NCI-H187 treated with DMSO at 0.1 percent for 48 hours (cell line): ENCODE measurements at places on chromosomes 3 and 15.

- DNase-seq, result no peak
Measured at GRCh38 chr3:44068753-44069152, 172.9 kb upstream of the TOPAZ1 start.

- DNase-seq, result no peak
Measured at GRCh38 chr3:182139627-182140357, 428.1 kb downstream of the SOX2 start.

DNA sequence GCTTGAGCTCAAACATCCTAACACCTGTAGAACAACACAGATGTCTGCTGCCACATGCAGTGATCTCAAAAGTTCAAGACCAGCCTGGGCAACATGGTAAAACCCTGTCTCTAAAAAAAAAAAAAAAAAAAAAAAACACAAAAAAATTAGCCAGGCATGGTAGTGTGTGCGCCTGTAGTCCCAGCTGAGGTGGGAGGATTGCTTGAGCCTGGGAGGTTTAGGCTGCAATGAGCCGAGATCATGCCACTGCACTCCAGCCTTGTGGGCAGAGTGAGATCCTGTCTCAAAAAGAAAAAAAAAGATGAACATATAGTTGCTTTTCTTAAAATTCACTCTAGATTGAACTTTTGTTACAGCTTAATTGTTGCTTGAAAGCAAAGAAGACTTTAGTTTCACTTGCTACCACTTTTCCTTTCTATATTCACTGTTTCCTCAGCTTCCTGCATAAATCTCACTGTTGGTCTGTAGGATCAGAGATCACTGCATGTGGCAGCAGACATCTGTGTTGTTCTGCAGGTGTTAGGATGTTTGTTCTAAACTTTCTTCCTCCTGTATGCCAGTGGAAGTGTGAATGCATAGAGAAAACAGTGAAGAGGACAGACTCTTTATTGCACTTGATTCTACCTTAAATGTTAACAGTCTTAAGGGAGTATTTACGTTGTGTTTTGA is 12.6 kb downstream of the RAB11A start:
- no peak for DNase-seq

DNA sequence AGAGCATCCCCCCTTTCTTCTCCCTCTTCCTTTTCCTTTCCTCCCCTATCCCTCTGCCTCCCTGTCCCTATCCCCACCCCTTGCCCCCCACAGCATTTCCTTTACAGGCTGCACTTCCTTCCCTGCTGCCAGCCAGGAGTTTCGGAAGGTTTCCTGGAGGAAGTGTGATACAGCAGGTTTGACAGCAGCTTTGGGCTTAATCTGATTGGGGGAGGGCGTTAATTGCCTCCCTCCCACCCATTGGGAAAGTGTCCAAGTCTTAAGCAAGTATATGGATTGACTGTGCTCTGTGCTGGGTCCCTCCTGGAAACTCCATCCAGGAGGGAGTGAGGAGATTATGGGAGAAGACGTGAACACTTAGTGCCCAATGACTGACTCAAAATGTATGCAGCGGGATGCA is 1.8 kb downstream of the SCAMP5 start:
- DNase-seq, result no peak

GRCh38 chr3:52660046-52660445 is 25.7 kb downstream of the PBRM1 start:
- no peak for DNase-seq

GRCh38 chr3:151052346-151052745 is 33.1 kb upstream of the MED12L start:
- no peak for DNase-seq

DNA sequence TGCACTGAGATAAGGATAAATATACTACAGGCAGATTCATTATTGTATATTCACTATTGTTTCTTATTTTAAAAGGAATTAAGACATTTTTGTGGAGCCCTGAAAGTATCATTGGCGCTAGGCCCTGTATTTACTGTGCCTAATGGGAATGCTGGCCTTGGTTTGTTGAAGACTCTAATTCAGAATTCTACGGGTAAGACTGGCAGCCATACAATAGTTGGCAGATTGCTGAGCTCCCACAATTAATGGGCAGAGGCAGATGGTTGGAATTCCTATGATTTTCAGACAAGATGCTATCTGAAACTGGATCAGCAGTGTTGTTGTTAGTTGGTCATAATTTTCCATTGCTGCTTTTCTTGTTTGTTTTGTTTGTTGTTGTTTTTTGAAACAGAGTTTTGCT is 14.7 kb downstream of the PGBD4 start:
- DNase-seq, result no peak

GRCh38 chr3:120418866-120419490 is 31.8 kb downstream of the FSTL1 start:
- no peak for DNase-seq

GRCh38 chr3:168989396-168989795 is 674.1 kb downstream of the MECOM start:
- DNase-seq, result no peak

- no peak for DNase-seq
Measured at GRCh38 chr3:143526011-143526545, 322.2 kb downstream of the SLC9A9 start.

DNA sequence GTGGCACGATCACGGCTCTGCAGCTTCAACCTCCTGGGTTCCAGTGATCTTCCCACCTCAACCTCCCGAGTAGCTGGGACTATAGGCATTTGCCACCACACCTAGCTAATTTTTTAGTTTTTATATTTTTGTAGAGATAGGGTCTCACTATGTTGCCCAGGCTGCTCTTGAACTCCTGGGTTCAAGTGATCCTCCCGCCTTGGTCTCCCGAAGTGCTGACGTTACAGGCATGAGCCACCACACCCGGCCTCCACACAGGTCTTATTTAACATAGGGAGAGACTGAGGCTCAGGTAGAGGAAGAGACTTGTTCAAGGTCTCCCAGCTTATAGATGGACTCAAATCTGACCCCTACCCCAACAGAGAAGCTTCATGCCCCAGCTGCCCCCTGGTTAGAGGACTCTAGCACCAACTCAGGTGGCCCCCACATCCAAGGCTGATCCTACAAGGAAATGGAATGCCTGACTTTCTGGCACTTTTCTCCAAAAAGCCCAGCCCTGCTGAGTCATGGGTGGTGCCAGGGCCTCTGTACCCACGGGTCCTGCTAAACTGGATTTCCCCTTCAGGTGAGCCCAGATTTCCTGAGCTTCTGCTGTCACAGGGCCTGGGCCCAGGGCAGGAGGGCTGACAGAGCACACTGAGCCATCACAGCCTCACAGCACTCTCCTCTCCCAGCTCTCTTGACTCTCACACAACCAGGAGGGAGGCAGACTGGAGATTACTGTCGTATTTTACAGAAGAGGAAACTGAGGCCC is 5.6 kb downstream of the TMEM40 start:
- no peak for DNase-seq

- no peak for DNase-seq
Measured at GRCh38 chr3:15796771-15797641, 773 bp downstream of the ANKRD28 start.

GRCh38 chr15:42707068-42707467 is 29.9 kb downstream of the CDAN1 start:
- no peak for DNase-seq

- DNase-seq, result no peak
Measured at GRCh38 chr15:98719137-98719740, 70.9 kb downstream of the IGF1R start.

- no peak for DNase-seq
Measured at GRCh38 chr15:89928421-89928820, 15.7 kb upstream of the ARPIN start.

- no peak for DNase-seq
Measured at GRCh38 chr3:183064475-183064874, 34.8 kb downstream of the MCCC1 start.

DNA sequence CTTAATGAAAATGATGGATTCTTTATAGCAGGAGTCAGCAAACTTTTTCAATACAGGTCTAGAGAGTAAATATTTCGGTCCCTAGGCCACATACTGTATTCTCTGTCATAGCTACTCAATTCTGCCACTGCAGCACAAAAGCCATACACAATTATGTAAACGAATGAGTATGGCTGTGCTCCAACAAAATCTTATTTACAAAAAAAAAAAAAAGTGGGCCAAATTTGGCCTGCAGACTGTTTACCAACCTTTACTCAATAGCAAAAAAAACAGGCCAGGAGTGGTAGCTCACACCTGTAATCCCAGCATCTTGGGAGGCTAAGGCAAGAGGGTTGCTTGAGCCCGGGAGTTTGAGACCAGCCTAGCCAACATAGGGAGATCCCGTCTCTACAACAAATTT is 41.1 kb downstream of the TTBK2 start:
- DNase-seq, result no peak

- DNase-seq, result no peak
Measured at GRCh38 chr15:27218426-27218825, 247.4 kb downstream of the GABRG3 start.

DNA sequence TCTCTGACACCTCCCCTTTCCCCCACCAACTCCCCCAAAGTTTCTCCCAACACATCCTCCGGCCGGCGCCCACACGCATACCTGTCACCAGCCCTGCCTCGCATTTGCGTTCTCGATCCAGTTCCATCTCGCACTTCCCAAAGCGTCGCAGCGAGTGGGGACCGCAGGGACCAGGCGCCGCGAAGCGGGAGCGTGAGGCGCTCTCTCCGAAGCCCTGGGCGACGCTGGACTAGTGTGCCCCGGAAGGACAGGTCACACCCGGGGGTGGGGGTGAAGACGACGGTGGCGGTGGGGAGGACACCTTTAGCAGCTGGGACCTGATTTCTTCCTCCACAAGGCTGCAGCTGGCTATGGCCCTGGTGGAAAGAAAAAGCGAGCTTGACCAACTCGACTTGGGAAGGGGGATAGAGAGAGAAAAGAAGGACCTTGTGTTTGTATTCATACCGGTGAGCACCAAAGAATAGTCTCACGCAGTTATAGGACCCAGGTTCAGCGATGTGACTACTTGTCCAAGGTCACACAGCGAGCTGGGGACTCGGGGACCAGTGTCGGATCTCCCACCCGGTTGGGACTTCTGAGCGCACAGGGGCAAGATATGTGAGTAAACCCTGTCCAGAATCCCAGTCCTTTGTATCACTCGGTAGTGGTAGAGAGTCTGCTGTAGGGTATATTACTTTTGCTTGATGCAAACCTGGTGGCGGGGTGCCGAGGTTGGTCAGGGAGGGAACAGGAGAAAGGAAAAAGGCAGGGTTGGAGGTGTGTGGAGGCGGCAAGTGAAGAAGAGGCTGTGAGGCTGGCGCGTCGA is 607 bp upstream of the GHSR start:
- DNase-seq, result no peak

DNA sequence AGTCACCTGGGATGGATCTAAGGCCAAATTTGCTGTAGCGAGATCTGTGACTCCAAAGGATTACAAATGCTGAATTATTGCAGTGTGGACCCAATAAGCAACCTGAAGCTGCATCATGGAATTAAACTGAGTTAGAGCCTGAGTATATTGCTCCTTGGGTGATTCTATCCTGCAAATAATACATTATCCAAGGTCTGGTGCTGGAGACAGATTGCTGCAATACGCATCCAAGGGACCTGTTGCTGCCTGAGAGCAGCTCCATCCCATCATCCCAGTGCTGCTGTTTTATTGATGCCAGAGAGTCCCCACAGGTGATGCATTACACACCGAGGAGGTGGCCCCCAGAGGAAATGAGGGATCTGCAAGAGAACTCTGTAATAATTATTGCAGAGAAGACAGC is 31.6 kb upstream of the PCSK6 start:
- no peak for DNase-seq

DNA sequence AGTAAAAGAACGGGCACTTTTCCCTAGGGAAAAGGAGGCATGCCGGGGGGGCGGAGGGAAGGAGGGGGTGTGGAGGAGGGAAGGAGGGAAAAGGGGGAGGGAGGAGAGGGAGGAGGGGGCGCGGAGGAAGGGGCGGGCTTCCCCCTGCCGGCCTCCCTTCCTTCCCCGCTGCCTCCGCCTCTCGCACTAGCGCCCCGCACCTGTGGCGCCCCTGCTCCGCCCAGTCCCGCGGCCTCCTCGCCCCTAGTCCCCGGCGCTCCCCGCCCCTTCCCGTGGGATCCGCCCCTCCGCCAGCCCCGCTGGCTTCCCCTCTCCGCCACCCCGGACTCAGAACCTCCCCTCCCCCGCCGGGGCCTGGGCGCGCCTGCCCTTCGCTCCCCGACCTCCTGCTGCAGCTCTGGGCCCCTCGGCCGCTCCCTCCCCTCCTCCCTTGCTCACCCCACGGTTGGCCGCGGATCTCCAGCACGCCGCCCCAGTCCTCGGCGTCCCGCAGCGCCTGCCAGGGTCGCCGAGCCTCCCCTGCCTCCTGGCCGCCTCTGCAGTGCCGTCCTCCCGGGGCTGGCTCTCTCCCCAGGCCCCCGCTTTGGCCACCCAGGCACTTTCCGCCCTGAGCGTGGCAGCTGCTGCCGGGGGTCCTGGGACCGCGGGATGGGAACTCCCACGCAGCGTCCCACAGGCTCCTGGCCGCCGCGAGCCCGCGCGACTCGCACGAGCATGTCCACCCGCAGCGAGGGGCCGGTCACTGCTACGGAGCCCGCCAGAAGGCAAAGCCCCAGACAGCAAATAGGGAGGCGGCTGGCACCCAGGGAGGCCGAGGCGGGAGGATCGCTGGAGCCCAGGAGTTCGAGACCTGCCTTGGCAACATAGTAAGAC is 147.4 kb downstream of the TJP1 start:
- no peak for DNase-seq

GRCh38 chr15:59313641-59314332 is 58.9 kb downstream of the MYO1E start:
- DNase-seq, result no peak

DNA sequence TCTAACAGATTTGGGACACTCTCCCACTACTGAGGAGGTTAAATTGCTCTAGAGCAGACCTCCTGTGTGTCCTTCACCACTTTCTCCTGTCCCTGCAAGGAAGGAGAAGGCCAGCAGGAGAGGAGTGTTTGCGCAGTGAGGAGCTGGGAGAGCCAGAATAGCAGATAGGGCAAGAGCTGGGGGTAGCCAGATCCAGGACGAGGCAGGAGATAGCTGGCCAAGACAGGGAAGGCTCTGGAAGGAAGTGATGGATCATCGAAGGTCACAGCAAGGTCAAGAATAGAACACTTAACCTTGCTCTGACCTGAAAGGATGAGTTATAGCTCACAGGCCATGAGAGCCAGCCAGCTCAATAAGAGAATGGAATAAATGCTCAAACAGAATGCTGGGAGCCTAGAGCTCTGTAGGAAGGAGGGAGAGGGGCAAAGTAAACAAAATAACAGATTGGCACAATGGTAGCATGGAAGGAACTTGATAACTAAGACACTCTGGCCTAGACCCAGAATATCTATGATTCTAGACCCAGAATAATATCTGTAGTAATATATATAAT is 37.5 kb upstream of the FSIP1 start:
- DNase-seq, result no peak

DNA sequence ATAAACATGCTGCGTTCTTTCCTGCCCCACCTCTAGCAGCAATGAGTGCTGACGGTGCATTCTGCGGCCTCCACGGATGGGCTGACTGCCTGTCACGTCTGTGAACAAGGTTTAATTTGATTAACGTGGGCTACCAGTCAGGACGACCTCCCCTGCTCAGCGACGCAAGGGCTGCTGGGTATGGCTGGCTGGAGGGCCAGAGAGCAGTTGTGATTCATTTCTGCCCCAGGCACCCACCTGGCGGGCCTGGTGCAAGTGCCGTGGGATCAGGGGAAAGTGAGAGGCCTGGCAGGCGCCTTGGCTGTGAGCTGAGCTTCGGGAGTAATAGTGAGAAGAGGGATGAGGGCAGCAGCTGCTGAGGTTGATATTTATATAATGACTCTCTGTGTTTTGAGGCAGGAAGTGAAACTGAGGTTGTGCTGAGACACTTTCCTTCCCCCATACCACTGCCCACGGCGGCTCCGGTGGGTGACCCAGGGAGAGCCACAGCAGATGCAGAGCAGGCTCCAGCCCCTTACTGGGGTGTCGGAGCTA is 190.4 kb upstream of the BCL6 start:
- no peak for DNase-seq

GRCh38 chr3:3241596-3241995 is 62.1 kb upstream of the CRBN start:
- no peak for DNase-seq

- DNase-seq, result no peak
Measured at GRCh38 chr15:85753791-85754452, 40.8 kb downstream of the KLHL25 start.
